ENCODE measurements at places on chromosomes 12 and 14.

DNA sequence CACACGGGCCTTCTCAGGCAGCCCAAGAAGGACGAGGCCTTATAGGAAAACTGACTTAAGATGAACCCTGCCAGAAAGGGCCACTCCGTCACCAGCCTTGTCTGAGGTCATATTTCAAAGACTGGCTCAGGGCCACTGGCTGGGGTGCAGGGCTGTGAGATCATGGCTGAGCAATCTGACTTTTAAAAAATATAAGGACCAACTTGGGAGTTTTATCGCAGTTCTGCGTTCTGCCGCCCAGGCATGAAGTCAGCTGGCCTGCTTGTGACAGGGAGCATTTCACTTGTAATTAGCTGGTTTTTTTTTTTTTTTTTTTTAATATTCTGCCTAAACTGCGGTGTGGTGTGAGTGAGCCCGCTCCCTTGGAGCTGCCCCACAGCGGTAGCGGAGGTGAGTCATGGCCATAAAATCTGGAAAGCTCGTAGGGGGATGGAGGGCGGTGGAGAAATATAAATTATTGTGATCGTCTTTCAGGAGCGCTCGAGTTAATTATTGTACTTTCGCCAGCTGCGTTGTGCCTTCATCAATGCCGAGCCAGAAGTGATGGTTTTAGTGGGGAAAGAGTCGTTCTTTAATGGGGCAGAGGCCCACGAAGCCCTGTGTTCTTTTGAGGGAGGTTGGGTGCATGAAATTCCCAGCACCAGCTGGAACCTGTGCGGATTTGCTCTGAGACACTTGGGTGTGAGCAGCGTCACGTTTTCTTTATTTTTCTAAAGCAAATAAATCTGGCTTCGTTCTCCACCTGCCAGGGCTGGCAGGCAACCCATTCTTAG lies 231.9 kb downstream of the C12orf75 start:
- ATAC-seq: no peak

DNA sequence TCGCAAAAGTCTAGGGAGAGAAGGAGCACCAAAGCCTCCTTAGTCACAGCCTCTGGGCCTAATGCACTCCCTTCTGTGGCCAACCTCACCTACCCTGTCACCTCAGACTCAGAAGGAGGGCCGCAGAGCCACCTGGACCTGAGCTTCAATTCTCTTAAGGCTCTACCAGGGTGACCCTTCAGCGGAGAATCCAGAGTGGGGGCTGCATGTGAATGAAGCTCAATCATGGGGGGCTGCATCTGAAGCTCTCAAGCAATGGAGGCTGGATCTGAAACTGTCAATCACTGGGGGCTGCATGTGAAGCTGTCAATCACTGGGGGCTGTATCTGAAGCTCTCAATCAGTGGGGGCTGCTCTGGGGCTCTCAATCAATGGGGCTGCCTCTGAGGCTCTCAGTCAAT lies 43.1 kb upstream of the EIF5 start:
- ATAC-seq: no peak

GRCh38 chr14:74475678-74476077 lies 17.4 kb downstream of the NPC2 start:
- ATAC-seq: no peak

- ATAC-seq: no peak
These were observed 40.8 kb downstream of the NINJ2 start for GRCh38 chr12:622416-622815.

DNA sequence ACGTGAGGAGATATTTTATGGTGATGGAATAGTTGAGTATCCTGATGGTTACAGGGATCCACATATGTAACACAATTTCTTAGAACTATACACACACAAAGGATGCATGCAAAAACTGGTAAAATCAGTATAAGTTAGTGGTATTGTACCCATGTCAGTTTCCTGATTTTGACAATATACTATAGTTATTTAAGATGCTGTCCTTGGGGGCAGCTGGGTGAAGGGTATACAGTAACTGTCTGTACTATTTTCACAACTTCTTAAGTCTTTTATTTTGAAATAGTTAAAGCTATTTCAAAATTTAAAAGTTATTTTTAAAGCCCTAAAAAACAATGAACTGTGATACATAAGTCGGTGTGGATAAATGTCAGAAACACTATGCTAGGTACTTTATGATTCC lies 24.5 kb upstream of the POLR3B start:
- no peak for ATAC-seq

DNA sequence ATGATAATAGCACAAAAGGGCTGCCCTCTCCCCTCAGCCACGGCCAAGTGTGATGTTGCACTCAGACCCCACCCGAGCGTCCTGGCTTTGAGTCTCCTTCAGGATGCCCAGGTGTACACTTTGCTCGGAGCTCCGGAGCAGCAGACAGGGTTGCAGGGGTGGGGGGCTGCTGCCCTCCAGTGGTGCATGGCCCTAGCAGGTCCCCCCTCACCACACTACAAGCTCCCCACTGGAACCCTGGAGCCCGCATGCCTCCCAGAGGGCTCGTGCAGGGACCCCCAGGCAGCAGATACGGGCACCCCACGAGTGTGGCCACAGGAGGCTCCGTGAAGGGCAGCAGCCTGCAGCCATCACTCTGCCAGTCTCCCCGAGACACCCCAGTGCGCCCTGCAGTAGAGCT lies 69.9 kb upstream of the C14orf180 start:
- ATAC-seq: no peak

GRCh38 chr12:16530268-16530850 lies 75.6 kb downstream of the LMO3 start:
- ATAC-seq: no peak

GRCh38 chr14:99745307-99745951 lies 47.8 kb upstream of the EML1 start:
- no peak for ATAC-seq

- ATAC-seq: no peak
These were observed 257.9 kb upstream of the FOXN3 start for GRCh38 chr14:89674936-89675335.

GRCh38 chr12:46679754-46680153 lies 146.0 kb downstream of the SLC38A4 start:
- ATAC-seq: no peak

GRCh38 chr14:26839481-26839880 lies 241.6 kb upstream of the NOVA1 start:
- ATAC-seq: no peak

DNA sequence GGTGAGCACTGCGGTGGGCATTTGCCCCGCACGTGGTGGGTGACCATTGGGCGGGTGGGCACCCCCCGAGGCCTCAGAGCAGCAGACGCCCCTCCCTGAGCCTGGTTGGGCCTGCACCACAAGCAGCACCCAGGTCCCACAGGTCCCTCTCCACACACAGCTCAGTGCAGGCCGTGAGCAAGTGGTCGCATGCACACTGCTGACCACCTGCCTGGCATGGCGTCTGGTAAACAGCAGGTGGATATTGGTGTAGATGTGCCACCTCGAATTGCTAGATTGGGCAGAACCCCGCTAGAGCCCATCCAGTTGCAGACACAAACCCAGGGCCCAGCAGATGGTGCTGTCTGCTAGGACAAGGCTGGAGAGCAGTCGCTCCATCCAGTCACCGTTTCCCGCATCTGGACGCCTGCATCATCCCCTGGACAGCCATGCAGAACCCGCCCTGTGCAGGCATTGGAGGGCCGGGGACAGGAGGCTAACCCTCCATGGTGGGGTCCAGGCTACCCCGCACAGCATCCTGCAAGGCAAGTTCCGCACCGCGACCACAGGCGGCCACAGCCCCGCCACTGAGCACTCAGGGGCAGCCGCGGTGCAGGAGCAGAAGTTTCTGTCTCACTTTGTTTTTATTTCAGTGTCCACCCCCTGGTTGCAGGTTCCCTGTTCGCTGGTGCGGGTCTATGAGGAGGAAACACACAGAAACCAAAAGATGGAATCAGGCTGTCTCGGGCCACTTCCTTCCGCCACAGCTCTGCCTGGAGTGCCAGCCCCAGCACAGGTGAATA lies 45.6 kb upstream of the RIMBP2 start:
- peak; percentile 54 for ATAC-seq

DNA sequence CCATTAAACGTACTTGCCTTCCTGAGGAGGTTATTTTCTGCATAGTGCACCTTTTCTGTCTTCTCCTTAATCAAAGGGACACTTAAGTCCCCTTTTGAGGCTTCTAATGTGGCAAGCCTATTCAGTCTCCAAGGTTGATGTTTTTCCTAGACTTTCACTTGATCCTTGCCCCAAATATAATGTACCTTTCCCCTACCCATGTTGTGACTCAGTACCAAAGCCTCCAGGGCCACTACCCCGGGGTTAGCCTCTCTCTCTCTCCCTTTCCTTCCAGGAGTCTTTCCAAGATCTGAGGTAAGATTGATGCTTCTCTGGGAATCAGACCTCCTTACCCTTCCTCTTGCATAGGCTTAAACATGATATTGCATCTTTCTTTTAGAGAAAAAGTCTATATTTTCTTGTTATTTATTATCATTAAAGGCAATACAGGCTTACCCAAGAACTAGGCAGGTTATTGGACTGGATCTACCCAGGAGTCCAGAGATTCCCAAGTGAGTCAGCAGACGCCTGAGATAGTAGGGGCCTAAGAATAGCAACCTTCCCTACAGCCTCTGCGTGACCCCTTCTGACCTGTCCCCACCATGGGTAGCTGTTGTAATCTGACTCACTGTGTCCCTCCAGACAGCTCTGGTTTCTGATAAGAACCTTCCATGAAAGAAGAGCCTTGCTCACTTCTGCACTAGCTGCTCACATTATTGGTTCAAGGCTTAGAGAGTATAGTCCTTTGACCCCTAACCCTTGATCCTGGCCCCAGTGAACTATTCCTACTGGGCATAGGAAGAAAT lies 172.9 kb downstream of the ZFP36L1 start:
- no peak for ATAC-seq

- ATAC-seq: no peak
These were observed 6.1 kb upstream of the NUAK1 start for GRCh38 chr12:106144847-106145246.

DNA sequence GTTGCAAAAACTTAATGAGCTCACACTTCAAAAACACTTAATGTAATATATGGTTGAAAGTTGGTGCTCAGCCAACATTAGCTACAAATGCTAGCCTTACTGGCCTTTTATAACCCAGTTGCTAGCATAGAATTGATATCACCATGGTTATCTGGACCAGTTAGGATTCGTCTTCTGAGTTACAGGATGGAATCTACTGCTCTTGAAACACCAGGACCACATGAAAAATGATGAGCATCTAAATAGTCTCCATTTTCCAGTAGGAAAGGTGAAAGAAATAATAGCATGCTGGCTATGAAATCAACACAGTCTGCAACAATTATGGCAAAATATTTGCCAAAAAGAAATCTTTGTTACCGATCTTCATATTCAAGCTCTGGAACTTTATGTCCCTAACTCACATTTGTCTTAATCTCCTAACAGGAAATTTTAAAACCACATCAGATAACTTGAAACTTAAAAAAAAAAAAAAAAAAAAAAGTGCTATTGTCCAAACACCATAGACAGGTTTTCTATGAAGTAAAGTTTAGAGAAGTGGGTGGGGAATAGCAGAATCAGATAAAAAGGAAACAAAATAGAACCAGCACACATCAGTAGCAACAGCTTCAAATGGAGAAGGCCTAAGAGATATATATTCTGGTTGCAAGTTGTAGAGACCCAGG lies 12.6 kb upstream of the CD69 start:
- no peak for ATAC-seq

GRCh38 chr12:19970821-19971220 lies 397.5 kb upstream of the PDE3A start:
- ATAC-seq: no peak

- no peak for ATAC-seq
These were observed 616 bp downstream of the BCL11B start for GRCh38 chr14:99271221-99271941.

- no peak for ATAC-seq
These were observed 133.5 kb upstream of the TMCC3 start for GRCh38 chr12:94783862-94784261.

- ATAC-seq: peak; percentile 34
These were observed 160.0 kb downstream of the TRHDE start for GRCh38 chr12:72432037-72432604.

DNA sequence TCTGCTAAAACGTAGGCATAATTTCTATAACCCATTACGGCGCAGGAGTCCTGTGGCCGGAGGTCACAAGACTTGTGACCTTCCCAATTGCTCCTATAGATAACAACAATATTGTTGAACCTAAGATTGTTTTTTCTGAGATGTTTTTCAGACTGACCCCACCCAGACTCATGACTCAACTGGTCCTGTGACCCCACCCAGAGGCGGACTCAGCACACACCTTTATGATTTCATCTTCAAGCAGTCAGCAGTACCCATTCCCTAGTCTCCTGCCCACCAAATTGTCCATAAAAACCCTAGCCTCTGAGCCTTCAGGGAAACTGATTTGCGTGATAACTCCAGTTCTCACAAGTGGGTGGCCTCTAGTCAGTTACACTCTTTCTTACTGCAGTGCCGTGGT lies 5.9 kb upstream of the PPP4R3A start:
- ATAC-seq: no peak
